NCI-H1436 (cell line): ENCODE measurements at places on chromosomes 1 and 21.

DNA sequence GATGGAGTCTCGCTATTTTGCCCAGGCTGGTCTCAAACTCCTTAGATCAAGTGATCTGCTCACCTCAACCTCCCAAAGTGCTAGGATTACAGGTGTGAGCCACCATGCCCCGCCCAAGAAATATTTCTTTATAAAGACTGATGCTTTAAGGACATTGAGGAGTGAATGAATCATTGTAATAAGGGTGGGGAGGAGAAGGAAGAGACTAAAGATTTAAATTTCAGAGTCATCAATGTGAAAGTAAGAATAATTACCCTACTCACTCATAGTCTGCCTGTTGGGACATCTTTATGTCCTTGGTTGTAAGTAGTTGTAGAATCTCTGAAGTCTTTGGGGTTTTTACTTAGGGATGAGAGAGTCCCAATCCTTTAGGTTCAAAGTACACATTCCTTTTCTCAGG, 7.3 kb downstream of the KDM1A start:
- DNase-seq, result no peak

GRCh38 chr1:86696522-86696921, 7.9 kb upstream of the SH3GLB1 start:
- DNase-seq, result no peak

DNA sequence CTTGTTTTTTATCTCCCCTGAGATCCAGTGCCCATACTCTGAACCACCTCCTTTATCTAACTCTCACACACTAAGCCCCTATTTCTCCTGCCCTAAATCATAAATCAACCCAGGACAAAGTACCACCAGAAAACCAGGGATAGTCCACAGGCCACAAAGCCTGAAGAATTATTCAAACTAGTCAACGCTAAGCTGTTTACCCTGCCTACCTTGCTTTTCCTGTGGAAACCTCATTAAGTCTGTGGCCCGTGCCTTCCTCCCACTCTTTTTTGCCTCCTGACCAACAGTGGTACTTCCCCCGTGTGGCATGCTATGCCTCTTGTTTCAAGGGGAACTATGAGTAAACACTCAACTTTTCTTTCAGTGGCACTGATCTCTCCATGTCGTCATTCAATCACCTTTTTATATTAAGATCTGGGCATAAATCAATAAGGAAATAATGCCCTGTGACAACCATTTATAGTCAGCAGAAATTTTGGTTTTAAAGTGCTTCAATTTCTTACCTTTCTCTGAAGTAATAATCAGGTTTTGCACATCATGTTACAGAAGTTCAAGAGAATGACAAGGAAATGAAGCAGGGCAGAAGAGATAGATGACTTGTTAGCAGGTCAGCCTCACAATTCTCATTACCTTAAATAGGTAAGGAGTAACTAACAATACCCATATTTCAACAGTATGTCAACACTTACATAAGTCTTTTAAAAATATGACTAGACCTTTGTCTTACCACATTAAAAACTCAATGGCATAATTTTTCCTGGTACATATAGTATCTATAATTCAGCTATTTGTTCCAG, 32.1 kb downstream of the EYA3 start:
- no peak for DNase-seq

GRCh38 chr1:187605736-187606135, 777.0 kb downstream of the PLA2G4A start:
- DNase-seq, result no peak

DNA sequence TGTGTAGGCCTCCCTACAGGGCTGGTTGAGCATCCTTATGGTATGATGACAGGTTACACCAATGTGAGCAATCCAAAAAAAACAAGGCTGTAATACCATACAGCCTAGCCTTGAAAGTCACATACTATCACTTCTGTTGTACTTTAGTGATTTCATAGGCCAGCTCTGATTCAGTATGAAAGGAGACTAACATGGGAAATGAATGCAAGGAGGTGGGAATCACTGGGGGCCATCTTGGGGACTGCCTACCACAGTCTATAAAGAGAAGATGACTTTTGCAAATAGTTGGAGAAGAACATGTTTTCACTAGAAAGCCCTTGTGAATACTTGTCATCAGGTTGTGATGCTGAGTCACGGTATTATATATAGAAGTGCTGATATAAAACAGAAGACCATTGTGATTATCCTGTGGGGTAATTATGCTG, 270.7 kb downstream of the S1PR1 start:
- no peak for DNase-seq

DNA sequence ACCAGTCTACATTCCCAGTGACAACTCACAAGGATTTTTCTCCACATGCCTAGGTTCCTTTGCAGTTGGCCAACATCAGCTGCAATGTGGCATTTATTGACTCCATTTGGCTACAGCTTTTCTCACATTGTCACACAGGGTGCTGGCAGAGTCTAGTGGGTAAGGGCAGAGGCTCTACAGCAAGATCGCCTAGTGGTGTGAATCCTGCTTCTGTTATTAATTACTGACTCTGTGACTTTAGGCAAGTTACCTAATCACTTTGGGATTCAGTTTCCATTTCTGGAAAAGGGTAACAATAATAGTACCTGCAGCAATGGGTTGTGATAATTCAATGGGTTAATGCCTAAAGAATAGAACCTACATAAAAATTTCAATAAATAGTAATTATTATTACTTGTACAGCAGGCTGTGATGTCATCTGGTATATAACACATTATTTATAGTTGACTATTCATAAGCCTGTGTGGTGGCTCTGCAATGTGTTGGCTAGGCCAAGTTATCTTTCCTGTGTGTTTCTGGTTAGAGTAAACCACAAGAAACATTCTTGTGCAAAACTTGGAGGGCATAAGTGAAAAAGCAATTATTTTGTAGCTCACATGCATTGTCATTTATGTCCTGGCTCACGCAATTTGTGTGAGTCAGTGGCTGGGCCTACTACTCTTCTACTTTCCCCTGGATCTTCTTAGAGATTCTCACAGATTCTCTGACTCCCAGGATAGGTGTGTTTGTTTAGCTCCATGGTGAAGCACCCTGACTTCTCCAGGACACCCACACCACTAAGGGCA, 59.5 kb downstream of the PTGS2 start:
- no peak for DNase-seq

DNA sequence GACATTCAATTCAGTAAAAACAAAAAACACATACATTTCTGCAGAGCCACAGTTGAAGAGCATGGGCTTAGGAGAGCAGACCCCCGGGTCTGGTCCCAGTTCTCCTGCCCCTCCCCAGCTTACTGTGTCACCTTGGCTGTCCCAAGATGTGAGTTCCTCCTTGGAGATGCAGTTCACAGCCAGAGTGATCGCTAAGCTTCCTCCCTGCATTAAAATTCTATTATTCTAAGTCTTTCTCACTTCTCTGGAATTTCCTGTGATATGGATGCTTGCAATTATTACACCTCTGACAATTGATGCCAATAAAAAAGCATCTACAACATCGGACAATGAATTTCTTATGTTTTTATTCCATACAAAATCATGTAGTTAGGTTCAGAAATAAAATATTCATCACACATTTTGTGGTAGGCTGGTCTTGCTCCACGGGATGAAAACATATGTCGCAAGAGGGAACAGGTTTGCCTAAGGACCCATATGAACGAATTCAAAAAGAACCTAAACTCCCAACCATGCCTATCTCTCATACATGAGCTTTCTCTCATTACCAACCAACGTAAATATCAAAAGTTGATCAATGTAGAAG, 328.5 kb upstream of the RUNX1 start:
- DNase-seq, result no peak

GRCh38 chr1:208241512-208241911, 2.7 kb downstream of the PLXNA2 start:
- DNase-seq, result no peak

DNA sequence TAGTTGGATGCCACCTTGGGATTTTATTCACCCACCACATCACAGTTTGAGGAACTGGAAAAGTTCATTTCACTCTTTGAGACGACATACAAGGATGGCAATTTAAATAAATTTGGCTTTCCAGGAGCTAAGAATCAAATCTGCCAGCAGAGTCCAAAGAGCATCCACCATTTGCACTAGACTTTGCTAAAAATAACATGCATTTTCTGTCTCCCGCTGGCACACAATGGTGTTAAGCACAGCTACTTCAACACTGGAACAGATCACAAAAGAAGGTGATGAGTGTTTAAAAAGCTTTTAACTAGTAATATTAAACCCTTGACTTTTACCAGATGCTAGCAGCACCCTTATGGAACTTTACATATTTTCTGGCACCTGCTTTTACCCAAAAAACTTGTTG, 44.6 kb downstream of the MAEL start:
- no peak for DNase-seq

GRCh38 chr1:56824271-56824670, 5.1 kb upstream of the FYB2 start:
- DNase-seq, result no peak

DNA sequence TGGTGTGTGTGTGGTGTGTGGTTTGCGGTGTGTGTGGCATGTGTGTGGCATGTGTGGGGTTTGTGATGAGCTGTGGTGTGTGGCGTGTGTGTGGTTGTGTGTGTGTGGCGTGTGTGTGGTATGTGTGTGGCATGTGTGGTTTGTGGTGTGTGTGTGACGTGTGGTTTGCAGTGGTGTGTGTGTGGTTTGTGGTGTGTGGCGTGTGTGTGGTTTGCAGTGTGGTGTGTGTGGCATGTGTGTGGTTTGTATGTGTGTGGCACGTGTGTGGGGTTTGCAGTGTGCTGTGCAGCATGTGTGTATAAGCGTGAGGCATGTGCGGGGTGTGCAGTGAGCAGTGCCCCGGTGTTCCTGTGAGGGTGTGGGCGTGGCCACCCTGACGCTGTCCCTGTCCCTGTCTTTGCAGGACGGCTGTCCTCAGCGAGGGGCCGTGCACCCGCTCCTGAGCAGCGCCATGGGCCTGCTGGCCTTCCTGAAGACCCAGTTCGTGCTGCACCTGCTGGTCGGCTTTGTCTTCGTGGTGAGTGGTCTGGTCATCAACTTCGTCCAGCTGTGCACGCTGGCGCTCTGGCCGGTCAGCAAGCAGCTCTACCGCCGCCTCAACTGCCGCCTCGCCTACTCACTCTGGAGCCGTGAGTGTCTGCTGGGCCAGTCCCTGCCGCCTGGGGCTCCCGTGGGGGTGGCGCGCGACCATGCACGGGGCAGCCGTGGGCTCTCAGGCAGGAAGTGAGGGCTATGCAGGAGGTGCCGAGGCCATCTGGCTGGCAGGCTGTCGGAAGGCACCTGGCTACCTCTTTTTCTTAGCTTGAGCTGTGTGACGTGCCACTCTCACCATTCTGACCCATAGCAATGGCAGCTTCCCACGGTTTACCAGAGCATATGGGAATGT, 52.6 kb upstream of the TRAPPC10 start:
- no peak for DNase-seq

DNA sequence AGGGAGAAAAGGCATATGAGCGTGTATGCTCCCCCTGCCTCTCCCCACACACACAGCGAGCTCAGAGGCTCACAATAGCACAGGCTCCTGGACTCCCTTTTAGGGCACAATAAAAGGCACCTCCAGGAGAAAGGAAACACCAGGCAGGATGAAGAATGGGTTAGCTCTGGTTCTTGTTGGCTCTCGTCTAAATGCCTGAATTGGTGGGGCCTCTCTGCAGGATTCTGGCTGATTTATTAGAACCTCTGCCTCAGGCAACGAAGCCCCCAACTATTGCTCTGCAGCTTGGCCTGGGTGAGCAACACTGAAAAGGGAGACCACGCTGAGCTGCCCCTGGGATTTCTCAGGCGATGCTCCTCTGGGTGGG, 590.9 kb upstream of the PLXNA2 start:
- DNase-seq, result peak; percentile 67

DNA sequence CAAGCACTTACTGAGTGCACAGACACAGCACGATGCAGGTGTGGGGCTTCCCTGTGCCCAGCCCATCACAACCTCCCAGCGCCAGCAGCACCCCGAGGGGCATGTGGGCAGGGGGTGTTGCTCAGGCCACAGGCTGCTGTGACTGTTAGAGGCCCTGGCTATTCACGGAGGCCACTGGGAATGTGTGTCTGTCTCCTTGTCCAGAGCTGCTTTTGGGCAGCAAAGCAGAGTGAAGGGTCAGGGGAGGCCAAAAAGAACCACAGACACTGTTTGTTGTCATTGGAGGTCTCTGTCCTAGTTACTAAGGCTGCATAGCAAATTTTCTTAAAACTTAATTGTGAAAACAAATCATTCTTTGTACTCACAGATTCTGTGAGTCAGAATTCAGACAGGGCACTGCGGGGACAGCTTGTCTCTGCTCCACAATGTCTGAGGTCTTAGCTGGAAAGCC, 49.6 kb downstream of the TNFRSF8 start:
- DNase-seq, result no peak

GRCh38 chr21:42387164-42387563, 8.7 kb downstream of the TMPRSS3 start:
- DNase-seq, result no peak

DNA sequence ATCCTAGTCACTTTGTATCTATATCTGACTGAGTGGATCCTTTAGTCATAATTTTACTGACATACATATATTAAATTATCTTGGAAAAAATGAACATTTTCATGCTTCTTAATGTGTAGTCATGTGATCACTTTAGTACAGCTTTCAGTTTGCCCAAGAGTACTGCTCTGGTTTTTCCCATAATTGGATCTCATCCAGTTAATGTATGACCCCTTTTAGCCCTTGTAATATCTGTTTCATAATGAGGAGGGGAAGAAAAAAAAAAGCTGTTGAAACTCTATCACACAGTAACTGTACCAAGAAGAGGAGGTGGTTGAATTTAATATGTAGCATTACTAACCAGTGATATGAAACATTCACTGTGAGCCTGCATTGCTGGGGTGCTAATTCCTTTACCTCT, 328.7 kb downstream of the PTPRC start:
- no peak for DNase-seq

DNA sequence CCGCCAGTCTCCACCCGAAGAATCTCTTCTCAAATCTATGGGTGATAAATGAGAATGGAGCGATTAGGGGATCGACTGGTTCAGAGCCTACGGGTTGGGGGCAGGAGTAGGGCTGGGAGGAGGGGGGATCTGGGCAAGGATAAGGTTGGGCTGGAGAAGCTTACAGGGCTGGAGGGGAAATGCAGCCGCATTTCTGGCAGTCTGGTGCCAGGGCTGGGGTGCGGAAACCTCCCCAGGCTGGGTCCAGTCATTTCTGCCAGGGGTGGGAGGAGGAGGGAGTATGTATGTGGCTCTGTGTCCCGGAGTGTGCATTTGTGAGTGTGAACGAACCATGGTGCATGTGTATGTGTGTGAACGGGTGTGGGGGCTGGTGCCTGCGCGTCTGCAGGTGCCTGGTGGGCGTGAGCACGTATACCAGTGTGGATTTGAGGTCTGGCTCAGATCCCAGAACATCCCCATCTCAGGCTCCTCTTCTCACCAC, 10.2 kb downstream of the C1orf216 start:
- DNase-seq, result peak; percentile 49

DNA sequence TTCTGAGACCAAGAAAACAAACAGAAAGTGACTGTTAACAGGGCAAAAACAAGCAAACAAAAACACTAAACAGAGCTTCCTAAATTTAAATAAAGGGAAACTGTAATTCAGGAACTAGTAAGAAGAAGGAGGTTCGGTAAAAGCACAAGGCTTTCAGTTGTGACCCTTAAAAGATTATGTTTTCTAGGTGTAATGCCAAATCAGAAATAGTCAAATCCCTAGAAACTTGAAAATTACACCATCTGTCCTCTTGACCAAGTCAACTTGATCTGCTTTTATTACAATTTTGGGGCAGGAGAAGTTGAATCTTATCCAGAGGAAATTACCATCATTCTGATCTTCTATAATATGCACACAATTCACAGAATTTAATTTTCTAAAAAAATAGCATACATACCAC, 754.0 kb upstream of the ADGRL4 start:
- DNase-seq, result no peak
